Skeletal muscle cell (primary cell): ENCODE measurements at places on chromosomes 1 and 21.

- DNase-seq: no peak
Observed at GRCh38 chr1:20834192-20834591, 47.1 kb upstream of the HP1BP3 start.

DNA sequence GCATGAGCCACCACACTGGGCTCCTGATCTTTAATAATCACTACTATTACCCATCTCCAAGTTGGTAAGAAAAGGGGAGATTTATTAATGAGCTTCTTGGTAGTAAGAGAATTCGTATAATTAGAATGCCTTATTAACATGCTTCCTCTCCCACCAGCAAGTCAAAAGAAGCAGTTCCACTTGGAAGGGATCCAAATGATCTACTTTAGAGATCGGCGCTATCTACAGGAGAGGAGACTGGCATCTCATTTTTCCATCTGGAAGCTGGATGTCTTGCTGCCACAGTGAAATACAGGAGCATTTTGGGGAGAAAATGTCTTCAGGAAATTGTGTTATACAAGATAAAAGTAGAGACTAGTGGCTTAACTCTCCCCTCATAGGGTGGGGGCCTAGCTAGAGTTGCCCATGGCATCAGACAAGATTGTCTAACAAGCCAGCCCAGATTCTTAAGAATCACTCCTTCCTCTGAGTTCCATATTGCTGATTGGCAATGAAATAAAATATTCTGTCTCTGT lies 33.6 kb upstream of the CAMSAP2 start:
- no peak for DNase-seq

DNA sequence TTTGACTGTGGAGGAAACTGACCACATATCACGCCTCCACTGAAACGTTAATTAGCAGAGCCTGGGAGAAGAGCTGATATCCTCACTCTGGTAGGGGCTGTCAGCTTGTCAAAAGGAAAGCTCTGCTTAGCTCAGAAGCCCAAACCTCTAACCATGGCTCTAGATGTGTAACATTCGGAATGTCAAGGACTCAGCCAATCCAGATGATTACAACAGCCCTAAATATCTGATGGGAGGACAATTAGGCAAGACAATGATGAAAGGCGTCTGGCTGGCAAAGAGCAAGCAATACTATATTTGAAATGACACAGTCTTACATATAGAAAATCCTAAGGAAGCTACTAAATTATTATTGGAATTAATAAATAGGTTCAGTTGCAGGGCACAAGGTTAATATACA lies 45.7 kb upstream of the COX20 start:
- no peak for DNase-seq

DNA sequence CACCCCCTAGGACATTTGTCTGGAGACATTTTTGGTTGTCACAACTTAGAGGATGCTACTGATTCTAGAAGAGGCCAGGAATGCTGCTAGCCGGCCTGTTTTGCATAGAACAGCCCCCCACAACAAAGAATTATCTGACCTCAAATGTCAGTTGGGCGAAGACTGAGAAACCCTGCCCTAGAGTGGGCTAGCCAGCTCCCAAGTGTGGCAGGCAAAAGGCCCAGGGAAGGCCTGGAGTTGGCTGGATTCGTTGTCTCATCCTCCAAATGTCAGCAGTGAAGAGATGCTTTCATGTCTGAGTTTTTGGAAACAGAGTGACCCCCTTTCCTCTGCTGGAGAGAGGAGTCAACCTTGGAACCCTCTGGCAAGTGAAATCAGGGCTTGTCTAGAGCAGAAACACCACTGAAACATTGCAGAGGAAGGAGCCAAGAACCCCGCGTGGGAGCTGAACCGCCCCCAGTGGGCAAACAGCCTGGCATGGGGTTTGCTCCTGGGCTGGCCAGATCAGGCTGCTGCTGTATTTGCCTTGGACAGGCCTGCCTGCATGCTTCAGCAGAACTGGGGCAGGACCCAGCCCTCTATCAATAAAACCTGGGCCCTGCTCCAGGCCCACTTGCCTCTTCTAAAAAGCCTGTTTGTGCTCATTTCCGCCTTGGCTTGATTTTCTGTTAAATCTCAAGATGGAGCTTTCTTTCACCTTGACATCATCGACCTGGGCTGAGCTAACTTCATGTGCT lies 32.9 kb downstream of the RASSF5 start:
- no peak for DNase-seq

DNA sequence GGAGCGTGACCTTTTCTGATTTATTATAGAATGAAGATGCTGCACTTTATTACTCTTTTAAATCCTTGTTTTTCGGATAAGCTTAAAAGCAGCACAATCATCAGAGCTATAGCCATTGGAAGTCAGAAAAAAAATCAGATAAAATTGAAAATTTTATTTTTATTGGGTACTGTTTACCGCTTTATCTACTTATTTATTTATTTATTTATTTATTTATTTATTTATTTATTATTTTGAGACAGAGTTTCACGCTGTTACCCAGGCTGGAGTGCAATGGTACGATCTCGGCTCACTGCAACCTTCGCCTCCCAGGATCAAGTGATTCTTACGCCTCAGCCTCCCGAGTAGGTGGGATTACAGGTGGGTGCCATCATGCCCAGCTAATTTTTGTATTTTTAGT lies 83.1 kb upstream of the CHRM3 start:
- no peak for DNase-seq

DNA sequence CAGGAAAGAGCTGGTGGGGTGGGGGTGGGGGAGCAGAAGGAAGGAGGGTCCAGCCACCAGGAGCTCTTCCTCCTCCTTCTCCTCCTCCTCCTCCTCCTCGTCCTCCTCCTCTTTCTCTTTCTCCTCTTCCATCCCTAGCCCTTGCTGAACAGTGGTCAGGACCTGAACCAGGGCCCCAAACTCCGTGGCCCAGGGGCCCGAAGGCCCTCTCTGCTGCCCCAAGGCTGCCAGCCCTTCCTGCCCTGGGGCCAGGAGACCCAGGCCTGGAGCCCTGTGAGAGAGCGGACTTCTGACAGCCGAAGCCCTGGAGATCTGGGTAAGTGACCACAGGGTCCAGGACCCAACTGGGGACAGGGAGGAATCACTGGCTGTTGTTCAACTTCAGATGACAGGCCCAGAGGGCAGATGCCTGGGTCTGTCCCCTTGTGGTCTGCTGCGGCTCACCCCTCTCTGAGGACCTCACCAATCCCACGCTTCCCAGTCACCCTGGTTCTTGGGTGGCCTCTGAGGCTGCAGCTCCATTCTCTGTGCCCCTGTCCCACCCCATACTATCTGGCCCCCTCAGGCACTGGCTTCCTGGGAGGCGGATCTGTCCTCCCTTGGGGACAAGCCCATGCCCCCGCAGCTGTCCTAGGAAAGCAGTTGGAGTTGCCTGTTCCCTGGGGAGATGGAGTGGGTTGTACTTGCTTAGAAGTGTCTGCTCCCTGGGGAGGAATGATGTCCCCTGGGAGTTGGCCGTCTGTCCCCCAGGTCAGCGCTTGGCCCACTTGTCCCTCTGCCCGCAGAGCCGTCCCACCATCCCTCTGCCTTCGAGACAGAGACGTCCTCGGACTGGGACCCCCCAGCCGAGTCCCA lies 51.8 kb downstream of the VWA5B1 start:
- DNase-seq: no peak

GRCh38 chr1:222042120-222042519 lies 300.2 kb upstream of the DUSP10 start:
- peak; percentile 44 for DNase-seq

GRCh38 chr1:22043198-22043769 lies 9.2 kb upstream of the CDC42 start:
- no peak for DNase-seq

DNA sequence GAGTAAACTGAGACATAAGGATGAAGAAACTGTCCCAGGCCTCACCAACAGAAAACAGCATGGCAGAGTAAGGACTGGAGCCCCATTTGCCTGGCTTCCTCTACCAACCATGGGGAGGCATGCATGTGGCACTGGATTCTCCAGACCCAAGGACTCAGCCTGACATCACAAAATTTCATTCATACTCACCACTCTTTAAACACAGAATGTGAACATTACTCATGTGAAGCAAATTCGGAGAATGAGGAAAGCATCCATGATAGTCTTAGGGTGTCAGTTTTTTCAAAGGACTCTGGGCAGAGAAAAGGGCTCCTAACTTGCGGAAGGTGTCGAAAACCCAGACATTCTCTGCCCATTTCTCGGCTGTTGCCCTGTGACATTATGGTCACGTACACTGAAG lies 83.9 kb downstream of the PCNX2 start:
- DNase-seq: no peak

DNA sequence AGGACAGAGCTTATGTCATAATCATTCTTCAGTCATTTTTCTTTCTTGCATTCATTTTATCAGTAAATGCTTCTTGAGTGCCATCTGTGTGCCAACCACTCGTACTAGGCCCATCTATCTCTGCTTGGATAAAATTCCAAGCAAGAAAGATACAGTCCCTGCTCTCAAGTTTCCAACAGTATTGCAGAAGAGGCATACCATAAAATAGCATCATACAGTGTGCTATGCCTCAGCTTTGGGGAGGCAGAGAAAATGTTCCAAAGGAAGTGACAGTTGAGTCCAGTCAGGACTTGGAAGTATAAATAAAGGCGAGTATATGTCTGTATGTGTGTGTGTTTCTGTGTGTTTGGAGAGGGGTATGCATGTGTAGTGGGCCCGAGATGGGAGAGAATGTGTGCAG lies 113.4 kb upstream of the HOOK1 start:
- DNase-seq: no peak

- DNase-seq: no peak
Observed at GRCh38 chr1:116948046-116948445, 38.3 kb downstream of the PTGFRN start.

- DNase-seq: no peak
Observed at GRCh38 chr21:32548978-32549377, 36.3 kb downstream of the TCP10L start.

DNA sequence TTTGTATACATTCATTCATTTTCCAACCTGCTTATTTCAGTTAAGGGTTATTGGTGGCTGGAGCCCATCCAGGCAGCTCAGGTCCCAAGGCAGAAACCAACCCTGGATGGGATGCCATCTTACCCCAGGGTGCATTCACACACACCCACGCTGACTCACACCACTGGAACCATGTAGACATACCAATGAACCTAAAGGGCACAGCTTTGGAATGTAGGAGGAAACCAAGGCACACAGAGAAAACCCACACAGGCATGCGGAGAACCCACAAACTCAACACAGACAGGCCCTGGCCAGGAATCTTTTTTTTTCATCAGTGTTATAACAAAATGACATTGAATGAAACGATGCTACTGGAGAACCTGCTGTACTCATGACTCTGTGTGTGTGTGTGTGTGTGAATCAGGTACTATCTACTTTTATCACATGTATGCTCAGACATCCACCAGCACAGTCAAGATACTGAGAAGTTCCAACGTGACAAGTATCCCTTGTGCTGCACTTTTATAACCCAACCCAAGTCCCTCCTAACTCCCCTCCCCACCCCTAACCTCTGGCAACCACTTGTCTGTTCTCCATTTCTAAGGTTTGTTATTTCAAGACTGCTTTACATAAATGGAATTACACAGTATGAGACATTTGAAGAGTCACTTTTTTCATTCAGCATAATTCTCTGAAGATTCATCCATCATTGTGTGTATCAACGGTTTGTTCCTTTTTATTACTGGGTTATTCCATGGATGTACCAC lies 286.8 kb upstream of the PLD5 start:
- no peak for DNase-seq

DNA sequence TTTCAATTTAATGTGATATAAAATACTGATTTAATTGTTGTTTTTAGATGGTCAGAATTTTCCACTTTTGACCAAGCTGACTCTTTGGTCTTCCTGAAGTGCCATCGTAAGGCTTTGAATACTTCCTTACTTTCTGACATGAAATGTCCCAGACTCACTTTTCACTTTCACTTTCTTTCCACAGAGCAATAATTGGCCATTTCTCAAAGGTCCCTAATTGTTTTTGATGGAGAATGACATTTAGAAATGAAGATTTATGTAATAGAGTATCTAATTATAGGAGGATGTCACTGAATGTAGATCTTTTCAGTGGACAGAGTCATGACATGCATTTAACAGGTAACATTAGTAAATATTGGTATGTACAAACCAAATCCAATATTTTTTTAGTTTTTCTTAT lies 1141.6 kb downstream of the KCNT2 start:
- no peak for DNase-seq

- DNase-seq: no peak
Observed at GRCh38 chr1:224054611-224055010, 59.3 kb upstream of the FBXO28 start.

DNA sequence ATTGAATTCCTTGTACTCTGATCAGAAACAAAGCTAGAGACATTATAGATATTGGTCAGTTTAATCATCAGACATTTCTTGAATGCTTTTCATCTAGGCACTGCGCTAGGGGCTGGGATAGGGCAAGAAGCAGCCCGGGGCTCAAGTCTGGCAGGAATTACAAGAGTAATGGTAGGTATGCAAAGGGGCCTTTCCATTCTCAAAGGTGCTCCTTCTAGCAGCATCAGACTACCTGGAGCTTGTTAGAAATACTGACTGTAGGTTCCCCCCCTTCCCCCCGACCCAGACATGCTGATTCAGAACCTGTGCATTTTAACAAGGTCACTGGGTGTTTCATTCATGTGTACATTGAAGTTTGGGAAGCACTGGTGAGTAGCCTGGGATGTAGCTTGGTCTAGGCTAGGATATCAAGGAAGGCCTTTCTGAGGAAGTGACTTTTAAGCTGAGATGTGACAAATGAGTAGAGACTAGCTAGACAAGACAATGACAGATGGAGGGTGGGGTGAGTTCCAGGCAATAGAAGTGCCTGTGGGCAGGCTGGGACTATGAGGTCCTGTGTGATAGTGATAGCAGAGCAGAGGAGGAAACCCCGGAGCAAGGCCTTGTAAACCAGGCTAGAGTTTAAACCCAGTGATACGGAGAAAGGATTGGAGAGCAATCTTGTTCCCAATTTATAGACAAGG lies 26.3 kb downstream of the NFASC start:
- DNase-seq: no peak

- DNase-seq: no peak
Observed at GRCh38 chr1:22971611-22972405, 858 bp downstream of the LACTBL1 start.

- no peak for DNase-seq
Observed at GRCh38 chr1:67814121-67814772, 19.0 kb downstream of the GNG12 start.

GRCh38 chr1:7826363-7826762 lies 26.5 kb downstream of the UTS2 start:
- no peak for DNase-seq

DNA sequence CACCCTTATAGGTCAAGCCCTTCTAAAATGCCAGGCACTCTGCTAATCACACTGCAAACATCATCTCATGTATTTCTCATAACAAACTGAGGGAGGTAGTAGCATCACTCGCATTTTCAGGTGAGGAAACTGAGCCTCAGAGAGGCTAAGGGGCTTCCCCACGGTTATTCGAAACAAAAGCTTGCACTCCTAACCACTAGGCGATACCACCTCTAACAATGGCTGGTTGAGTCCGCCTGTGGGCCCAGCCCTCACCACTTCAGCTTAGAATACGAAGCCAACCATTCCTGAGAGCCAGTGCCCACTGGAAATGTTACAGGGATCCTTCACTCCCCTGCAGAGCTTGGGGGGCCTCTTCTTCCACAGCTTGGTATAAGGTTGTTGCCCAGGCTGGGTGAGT lies 65.3 kb upstream of the TENT5C start:
- DNase-seq: no peak

GRCh38 chr1:227303662-227304061 lies 14.6 kb downstream of the CDC42BPA start:
- no peak for DNase-seq

GRCh38 chr21:29490016-29490415 lies 191.3 kb downstream of the BACH1 start:
- no peak for DNase-seq

- no peak for DNase-seq
Observed at GRCh38 chr1:116874733-116875249, 34.9 kb upstream of the PTGFRN start.

GRCh38 chr21:45152265-45152746 lies 77.9 kb downstream of the ADARB1 start:
- no peak for DNase-seq
